ENCODE measurements at places on chromosomes 11 and 22.

GRCh38 chr22:27842201-27842600 is 40.6 kb upstream of the MN1 start:
- DNase-seq = no peak

- no peak for DNase-seq
Observed at GRCh38 chr11:76820184-76820566, 37.0 kb downstream of the TSKU start.

- no peak for DNase-seq
Observed at GRCh38 chr11:1853376-1854131, 670 bp downstream of the LSP1 start.

- no peak for DNase-seq
Observed at GRCh38 chr11:114256176-114256966, 39.8 kb upstream of the NNMT start.

GRCh38 chr11:68582416-68583040 is 101.8 kb upstream of the GAL start:
- DNase-seq = no peak

DNA sequence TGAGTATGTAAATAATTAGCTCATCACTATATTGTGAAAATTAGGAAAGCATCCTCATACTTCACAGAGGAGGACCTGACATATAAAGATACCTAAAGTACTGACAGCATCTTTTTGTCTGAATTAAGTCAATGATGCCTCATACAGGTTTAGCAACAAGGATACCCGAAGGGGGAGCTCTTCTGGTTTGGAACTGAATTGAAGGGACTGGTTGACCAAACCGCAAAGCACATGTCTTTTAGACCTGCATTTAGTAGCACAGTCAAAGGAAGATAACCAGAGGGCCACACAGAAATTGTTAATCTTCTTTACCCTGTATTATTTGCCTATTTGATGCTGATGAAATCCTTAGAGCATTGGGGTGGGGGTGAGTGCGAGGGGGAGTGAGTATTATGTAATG is 12.9 kb upstream of the WT1 start:
- peak; percentile 39 for DNase-seq

GRCh38 chr22:32791485-32791884 is 10.0 kb upstream of the TIMP3 start:
- no peak for DNase-seq

Measured in NCI-H226 (cell line).